ENCODE measurements at places on chromosomes 1 and 21. TPM values are rescaled to one million over a fixed set of nuclear protein-coding genes. Genes with fewer than 3 reads are reported as not detected.

- DNase-seq, result no peak
Measured at GRCh38 chr1:235852887-235853286, 13.8 kb downstream of the LYST start.

DNA sequence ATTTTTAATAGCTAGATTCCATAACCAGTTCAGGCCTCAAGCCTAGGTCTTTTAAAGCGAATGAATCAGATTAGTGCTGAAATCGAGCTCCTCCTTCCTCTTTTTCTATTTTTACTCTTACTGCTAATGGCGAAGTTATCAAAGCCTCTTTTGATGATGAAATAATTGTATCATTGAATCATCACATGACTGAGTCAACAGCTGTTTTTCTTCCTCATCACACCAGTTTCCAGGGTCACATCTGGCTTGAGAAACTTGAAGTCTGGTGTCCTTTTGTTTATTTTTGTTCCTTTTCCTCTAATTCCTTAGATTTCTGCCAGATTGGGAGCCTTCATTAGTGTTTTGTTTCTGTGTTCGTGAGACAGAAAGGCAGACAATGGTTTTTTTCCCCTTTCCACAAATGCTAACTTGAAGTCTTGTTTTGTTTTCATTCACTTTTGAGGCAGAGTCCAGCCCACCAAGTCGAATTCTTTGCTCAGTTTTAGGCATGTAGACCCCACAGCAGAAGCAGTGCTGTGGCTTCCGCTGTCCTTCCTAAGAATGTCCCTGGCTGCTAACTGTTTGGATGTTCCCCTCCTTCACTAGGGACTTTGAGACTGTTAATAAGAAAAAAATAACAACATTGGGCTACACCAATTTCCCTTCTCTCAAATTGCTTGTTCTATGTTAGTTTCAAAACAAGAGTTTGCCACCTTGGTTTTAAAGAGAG, 51.9 kb upstream of the FMOD start:
- no peak for DNase-seq

Gene CNKSR1
- 4.5 TPM for total RNA-seq

DNA sequence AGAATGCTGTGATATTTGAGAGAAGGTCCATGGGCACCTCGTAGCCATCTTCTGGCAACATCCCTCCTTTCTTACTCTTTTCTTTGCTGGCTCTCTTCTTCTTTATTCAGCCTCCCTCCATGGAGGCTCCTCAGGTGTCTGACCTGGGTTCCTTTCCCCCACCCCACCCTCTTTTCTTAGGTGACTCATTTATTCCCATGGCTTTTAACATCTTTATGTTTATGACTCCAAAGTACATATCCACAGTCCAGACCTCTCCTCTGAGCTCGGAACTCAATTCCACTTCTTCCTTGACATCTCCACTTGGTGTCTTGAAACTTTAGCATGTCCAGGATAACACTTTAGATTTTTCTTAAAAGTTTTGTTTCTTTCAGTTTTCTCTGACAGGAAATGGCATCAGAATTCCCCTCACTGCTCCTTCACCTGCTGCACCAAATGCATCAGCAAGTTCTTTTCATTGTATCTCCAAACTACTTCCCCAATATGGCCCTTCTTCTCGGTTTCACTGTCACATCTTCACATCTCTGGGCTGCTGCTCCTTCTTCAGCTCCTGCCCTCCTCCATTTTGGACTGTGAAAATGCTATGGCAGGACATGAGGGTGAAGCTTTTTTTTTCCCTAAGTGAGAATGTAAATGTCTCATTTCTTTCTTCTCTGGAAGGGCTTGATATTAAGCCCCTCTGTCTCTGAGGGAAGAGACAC, 95.9 kb downstream of the GIPC2 start:
- DNase-seq, result no peak

Gene SIK1
- total RNA-seq, result 31.6 TPM

GRCh38 chr1:209756615-209757445, 977 bp downstream of the TRAF3IP3 start:
- DNase-seq, result no peak

Gene UBIAD1
- total RNA-seq, result 28.9 TPM

GRCh38 chr1:14301704-14302024, 296.8 kb upstream of the KAZN start:
- no peak for DNase-seq

DNA sequence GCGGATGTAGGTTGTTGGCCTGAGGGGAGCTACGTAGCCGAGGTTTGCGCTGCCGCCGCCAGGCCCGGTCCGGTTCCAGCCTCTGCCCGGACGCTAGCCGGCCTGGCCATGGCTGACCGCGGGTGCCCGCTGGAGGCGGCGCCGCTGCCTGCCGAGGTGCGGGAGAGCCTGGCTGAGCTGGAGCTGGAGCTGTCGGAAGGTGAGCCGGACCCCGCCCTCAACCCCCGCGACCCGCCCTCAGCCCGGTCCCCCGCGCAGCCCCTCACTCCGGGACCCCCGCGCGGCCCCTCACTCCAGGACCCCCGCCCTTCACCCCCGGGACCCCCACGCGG, 299 bp downstream of the DIP2A start:
- DNase-seq, result no peak

DNA sequence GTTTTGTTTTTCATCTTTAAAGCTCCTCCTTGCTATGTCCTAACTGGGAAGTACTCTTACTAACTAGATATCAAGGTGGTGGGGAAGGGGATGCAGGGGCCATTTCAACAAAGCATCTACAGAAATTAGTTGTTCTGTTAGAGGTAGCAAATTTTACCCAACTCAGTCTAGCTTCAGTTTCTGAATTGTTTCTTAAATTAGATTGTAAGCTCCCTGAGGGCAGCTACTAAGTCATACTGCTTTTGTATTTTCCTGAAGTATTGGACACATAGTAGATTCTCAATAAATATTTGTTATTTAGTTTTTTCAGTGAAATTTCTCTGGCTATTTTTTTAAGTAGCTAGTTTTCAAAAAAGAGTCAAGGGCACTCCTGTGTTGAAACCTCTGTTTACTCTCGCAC, 1.8 kb downstream of the UBAP2L start:
- no peak for DNase-seq

- no peak for DNase-seq
Measured at GRCh38 chr1:112905395-112906149, 50.4 kb downstream of the SLC16A1 start.

Gene SCNM1
- 66.6 TPM for total RNA-seq

Gene PKP1
- total RNA-seq, result not detected

Gene ZNF362
- total RNA-seq, result 18.8 TPM

Gene CTSE
- not detected for total RNA-seq

DNA sequence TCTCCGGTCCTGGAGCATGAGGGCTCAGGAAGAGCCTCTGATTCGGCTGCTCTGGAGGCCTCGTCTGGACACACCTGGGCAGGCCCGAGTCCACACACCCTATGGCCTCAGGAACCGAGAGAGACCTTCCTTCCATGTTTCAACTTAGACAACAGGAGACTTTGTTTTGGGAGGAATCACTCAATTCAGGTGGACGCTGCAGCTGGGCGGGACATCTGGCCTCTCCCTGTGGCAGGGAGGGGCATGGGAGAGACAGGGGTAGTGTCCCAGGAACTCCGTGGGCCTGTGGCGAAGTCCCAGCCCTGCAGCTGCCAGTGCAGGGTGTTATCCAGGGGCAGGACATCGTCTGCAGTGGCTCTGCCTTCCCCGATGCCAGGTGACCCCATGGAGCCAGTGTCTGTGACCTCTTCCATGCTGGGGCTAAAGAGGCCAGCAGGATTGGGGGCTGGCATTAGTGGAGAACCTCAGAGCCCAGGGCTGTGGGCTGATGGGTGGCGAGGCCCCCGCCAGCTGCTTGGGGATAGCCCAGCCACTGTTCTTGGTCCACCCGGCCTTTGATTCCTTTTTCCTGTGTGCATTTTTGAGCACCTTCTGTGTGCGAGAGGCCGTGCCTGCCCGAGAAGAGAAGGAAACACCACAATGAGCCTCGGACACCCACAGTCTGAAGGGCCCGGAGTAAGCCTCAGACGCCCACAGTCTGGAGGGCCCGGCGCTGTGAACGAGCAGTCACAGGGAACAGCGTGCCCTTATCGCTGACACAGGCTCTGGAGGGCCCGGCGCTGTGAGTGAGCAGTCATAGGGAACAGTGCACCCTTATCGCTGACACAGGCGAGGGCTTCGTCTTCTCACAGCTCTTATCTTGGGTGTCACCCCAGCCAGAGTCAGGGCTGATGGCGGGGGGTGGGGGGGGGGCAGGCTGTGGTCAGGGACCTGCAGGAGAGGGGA, 6.2 kb downstream of the COL18A1 start:
- no peak for DNase-seq

DNA sequence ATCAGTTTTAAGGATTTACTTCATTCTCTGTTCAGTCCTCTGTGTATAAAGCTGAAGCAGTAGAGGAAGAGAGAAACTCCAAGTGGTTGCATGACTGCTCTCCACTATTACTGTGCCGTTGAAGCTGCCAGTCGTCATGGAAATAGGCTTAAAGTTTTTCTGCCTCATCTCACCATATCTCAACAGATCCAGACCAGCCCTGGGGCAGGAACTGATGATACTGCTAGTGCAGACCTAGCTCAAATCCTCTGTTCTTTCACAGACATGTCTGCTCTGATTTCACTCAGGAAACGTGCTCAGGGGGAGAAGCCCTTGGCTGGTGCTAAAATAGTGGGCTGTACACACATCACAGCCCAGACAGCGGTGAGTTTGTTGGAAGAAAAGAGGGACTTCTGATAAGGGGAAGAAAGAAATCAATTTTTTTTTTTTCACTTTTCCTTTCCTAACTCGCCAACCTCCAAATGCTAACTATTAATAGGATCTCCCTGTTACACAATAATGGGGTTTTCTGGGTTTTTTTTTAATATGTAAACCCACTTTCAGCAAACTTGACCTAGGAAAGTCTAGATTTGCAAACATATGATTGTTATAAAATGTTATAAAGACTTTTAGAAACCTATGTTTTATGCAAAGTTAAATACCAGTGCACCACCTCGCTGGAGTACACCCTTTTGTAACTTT, 22.2 kb upstream of the STRIP1 start:
- no peak for DNase-seq

- peak; percentile 11 for DNase-seq
Measured at GRCh38 chr1:54114955-54115354, 37.8 kb downstream of the CDCP2 start.

DNA sequence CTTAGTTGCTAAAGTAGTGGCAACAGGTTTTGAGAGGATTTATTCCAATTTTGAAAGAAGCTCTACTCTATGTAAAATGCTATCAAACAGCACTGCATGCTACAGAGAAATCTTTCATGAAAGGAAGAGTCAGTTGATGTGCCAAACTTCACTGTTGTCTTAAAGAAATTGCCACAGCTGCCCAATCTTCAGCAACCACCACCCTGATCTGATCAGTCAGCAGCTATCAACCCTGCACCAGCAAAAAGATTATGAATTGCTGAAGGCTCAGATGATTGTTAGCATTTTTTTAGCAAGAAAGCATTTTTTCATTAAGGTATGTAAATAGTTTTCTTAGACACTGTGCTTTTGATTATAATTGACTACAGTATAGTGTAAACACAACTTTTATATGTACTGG, 49.6 kb downstream of the SLC9C2 start:
- DNase-seq, result no peak

Gene NLRP3
- 8.9 TPM for total RNA-seq

- no peak for DNase-seq
Measured at GRCh38 chr21:18244671-18245463, at the start of gene CHODL. Gene CHODL (plus strand): TSS chr21:18244833. CDS start chr21:18245224, 391 bp downstream.

DNA sequence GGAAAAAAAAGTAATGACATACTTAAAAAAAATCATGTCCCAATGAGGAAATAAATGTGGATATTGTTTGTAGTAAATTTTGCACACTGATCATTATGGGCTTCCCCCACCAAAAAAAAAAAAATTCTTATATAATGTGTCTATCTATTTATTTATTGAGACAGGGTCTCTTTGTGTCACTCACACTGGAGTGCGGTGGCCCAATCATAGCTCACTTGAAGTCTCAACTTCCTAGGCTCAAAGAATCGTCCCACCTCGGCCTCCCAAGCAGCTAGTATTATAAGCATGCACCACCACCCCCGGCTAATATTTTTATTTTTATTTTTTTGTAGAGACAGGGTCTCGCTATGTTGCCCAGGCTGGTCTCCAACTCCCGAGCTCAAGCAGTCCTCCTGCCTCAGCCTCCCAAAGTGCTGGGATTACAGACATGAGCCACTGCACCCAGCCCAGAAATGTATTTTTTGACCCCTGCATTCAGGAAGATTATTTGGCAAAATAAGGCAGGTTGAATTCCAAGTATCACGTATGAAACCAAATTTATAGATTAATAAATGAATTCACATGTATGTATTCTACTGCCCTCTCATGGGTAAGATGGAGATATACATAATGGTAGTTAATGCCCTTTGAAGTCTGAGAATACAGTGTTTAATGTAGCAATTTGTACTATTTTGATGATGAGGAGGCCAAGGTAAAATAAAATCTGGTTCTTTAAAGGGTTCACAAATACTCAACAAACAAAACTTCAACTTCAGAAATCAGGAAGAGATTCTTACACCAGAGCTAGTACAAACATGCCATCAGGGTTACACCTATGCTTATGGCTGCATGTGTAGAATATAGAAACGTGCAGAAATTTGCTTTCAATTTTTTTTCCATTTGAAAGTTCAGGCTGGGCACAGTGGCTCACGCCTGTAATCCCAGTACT, 1.4 kb upstream of the DENND2C start:
- no peak for DNase-seq

DNA sequence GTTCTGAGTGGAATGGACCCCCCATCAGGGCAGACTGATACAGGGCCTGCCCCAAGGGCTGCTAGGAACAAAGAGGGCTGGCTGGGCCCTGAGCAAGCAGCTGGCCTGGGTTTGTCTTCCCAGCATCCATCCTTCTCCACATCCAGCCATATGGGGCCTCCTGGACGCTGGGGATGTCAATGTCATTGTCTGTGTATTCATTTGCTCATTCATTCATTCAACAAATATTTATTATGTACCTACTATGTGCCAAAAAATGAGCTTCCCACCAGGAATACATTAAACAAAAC, 15.6 kb upstream of the ECE1 start:
- DNase-seq, result no peak

- DNase-seq, result no peak
Measured at GRCh38 chr1:172867216-172867818, 183.4 kb downstream of the TNFSF18 start.

- no peak for DNase-seq
Measured at GRCh38 chr1:200034262-200034557, 6.7 kb downstream of the NR5A2 start.

GRCh38 chr1:54784066-54784465, 17.1 kb downstream of the TTC22 start:
- no peak for DNase-seq

DNA sequence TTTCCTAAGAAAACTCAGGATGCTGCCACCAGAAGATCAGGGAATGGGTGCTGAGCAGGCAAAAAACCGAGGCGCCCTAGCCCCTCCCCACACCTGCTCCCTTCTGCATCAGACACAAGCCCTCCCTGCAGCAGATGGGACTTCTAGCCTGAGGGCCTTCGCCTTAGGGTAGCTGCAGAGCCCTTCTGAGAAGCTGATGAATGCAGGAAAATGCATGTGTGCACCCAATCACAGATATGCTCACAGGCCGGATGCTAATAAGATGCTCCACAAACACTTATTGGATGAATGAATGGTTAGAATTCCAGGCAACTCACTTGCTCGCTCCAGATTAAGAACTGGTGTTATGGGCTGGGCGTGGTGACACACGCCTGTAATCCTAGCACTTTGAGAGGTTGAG, 6.8 kb upstream of the C1orf210 start:
- no peak for DNase-seq
